ENCODE measurements at places on chromosomes 7 and 10.
A peak's percentile ranks its signal among the peaks of the same experiment; 100 is the strongest.

DNA sequence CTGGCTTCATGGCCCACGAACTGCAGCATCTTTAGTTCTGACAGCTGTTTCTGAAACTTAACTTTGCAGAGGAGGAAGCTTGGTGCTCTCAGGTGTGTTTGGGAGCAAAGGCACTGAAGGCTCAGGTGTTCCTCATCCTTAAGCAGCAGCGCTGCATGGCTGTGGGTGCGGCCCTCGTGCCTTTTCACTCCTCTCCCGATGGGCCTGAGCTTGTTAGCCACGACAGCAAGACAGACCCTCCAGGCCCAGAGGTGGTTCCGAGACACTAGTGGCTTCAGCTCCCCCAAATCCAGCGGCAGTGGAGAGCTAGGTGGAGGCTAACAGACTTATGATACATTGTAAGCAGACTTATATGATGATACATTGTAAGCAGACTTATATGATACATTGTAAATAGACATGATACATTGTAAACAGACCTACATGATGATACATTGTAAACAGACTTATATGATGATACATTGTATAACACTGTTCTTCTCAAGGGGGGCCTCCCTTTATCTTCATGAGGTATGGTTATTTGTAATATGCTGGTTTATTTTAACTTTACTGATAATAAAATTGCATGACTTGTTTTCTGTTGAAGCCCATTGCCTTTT, 14.1 kb downstream of the PFKP start:
- no peak for DNase-seq

GRCh38 chr7:7369134-7369533, 166.5 kb downstream of the COL28A1 start:
- peak; percentile 13 for DNase-seq

GRCh38 chr10:48509974-48510692, 94.7 kb downstream of the ARHGAP22 start:
- DNase-seq: no peak

DNA sequence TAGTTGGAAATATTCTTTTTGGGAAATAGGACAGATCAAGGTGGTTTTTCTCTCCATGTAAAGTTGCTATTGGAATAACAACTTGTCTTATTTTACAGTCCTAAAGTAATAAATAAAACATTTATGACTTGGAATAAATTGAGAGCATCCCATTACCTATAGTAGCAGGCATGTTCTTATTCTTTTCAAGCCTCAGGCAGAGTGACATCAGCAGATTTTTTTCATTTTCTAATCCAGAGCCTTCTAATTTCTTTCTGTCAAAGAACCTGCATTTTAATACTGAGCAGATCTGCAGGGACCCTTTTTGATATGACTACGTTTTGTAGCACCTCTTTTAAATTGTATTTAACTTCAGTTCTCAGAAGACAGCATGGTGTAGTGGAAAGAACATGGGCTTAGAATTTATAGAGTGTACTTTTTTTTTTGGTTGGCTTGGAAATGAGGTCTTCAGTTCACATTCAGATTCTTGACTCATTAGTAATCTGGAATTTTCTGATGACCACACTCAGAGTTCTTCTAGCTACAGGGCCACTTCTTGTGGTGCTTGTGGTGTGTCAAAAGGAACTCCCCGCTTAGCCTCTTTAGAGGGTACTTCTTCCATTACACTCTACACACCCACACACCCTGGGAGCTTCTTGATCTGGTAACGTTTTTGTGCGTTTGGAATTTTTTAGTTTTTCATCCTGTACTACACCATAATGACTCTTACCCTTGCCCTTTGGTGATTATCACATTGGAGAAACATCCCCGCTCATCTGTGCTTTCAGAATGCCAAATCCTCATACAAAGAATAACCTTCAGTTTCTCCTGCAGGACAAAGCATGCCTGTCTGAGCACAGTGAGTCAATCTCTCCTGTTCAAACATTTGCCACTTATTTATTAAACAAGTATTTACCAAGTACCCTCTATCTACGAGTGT, 34.6 kb downstream of the AGK start:
- peak; percentile 93 for DNase-seq

DNA sequence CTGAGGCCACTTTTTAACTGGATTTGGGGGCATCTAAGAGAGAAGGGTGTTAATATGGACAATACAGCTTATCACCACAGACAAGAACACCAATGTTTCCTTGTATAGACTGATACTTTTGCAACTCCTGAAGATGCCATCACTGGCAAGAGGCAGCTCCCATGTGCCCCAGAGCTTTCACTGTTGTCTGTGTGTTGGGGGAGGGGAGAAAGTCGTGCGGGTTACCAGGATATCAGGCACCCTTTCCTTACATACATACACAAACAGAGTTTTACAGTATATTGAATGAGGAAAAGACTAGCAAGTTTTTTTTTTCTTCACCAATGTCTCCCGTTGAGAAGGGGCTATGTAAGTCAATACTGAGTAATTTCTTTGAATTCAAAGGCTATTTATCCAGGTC, 4.1 kb upstream of the DLX6 start:
- DNase-seq: no peak

GRCh38 chr10:97169911-97170693, 15.7 kb downstream of the SLIT1 start:
- no peak for DNase-seq

- no peak for DNase-seq
Measured at GRCh38 chr7:101804967-101805366, 12.5 kb upstream of the CUX1 start.

DNA sequence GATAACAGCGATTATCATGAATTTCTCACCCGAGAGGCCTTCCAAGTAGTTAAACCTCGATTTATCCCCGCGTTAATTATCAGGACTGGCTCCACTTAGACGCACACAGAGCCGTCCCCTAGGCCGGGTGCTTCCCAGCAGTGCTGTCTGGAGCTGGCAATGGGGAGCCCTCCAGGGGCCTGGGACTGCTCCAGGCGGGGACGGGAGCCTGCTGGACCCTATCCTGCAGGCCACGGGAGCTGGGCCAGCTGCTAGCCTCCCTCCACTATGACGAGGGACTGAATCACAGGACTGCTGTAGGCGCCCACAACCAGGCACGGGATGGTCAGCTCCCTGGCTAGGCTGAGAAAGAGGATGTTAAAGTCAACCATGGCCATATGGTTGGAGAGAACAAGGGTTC, 229.1 kb downstream of the ELFN1 start:
- DNase-seq: peak; percentile 93

- no peak for DNase-seq
Measured at GRCh38 chr10:45586028-45586824, 86.3 kb downstream of the ZFAND4 start.

DNA sequence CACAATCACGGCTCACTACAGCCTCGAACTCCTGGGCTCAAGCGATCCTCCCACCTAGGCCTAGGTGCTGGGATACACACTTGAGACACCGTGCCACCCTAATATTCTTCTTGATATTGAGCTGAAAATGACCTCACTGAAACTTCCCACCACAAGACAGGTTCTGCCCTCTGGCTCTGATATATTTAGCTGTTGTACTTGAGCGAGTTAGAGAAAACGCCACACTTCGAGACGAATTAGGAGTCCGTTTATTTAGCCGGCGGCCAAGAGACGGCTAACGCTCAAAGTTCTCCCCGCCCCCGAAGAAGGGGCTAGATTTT, 17.9 kb downstream of the ZC3HAV1 start:
- no peak for DNase-seq

- DNase-seq: no peak
Measured at GRCh38 chr7:23759671-23760391, 49.8 kb downstream of the STK31 start.

DNA sequence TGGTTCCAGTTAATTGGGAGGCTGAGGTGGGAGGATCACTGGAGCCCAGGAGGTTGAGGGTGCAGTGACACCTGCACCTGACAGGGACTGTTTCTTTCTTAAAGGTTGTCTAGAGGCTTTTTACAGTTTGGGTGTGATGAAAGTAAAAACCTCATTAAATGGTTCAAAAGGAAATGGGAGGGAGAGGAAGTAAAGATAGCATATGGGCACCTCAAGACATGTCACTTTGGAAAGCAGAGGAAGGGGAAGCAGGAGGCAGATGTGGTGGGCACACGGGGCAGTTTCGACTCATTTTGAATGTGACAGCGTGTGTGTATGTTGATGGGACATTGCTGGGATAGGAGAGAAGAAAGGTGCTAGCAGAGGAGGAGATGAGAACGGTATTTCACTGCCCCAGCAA, 203.1 kb downstream of the MLLT10 start:
- DNase-seq: no peak
